ENCODE measurements at places on chromosomes 3 and 15.
A peak's percentile ranks its signal among the peaks of the same experiment; 100 is the strongest.

DNA sequence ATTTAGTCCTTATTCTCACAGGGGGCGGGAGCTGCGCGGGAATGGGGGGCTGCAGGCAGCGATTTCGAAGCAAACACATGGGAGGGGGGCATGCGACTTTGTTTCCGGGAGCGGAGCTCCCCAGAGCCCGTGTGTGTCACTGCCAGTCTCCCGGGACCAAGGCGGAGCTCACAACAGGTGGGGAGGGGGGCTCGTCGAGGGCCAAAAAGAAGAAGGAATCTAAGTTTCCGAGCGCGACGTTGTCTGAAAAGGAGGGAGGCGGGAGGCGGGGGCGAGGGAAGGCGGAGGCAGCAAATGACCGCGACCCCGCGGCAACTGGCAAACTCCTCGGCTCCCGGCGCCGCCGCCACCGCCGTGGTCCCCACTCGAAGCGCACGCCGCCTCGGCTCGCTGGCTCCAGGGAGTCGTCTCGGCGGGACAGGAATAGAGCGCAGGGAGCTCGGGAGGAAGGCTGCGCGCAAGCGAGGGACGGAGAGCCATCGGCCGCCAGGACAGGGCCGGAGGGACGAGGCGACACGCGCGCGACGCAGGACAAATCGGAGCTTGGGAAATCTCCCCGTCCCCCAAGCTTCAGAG is 1.4 kb downstream of the FOXP1 start:
- no peak for DNase-seq

DNA sequence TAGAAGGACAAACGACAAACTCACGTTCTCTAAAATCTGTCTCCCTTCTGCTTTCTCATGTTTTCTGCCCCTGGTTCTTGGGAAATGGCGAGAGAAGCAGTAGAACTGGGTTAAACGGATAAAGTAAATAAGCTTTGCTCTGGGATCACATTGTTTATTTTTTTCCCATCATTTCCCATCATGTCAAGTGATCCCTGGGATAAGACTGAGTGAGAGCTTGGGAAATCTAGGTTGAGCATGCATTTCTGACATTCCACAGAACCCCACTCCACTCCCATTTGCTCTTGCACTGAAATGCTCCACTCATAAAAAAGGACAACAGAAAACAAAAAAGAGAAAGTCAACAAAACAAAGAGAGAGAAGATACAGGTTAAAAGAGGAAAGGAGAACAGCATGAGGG is 69.1 kb downstream of the SEMA6D start:
- no peak for DNase-seq

DNA sequence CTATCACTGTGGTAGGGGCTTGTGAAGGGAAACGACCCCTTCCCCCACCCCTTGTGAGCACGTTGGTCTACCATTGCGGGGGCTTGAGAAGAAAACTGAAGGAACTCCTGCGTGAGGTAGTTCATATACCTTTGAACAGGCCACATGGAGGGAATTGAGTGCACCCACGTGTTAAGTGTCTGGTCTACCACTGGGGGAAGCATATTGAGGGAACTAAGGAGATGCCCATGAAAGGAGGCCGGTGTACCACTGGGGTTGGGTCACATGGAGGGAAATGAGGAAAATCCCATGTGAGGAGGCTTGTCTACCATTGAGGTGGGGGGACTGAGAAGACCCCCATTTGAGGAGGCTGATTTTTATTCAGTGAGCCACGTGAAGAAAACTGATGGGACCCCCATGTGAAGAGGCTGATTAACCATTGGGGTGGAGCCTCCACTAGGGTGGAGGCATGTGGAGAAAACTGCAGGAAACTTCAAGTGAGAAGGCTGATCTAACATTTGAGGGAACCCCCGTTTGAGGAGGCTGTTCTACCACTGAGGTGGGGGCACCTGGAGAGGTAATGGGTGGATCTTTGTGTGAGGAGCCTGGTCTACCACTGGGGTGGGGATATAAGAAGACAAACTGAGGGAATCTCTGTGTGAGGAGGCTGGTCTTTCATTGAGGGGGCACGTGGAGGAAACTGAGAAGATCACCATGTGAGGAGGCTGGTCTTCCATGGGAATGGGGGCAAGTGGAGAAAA is 163.2 kb downstream of the FBLN2 start:
- no peak for DNase-seq

GRCh38 chr15:78750566-78750965 is 60.7 kb downstream of the ADAMTS7 start:
- no peak for DNase-seq

DNA sequence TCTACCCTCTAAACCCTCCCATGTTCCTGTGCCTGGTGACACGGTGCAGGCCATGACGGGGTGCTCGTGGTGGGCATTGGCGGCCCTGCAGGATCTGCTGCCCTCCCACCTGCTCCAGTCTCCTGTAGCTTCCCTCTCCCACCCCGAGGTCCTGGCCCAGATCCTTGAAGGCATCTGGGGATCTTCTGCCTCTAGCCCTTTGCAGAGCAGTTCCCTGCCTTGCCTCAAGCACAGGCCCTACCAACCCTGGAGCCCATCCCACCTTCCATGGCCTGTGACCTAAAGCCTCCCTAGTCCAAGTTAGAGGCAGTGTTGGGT is 27.5 kb upstream of the SEC13 start:
- no peak for DNase-seq

DNA sequence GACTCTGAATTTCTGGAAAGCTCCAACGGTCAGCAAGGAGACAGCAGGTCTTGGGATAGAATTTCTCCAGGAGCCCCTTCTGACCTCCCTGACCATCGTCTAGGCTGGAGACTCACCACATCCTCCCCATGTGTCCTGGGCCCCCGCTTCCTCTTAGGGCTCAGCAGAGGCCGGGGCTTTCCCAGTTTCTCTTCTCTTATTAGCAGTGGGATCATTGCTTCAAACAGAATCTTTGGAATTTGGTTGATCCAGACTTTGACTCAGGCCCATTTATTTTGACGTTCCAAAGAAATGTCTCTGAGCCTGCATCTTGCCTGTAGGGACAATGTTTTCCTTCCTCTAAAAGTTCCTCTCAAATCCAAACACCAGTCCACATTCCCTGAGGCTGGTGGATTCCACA is 38.4 kb upstream of the SLC6A6 start:
- no peak for DNase-seq

DNA sequence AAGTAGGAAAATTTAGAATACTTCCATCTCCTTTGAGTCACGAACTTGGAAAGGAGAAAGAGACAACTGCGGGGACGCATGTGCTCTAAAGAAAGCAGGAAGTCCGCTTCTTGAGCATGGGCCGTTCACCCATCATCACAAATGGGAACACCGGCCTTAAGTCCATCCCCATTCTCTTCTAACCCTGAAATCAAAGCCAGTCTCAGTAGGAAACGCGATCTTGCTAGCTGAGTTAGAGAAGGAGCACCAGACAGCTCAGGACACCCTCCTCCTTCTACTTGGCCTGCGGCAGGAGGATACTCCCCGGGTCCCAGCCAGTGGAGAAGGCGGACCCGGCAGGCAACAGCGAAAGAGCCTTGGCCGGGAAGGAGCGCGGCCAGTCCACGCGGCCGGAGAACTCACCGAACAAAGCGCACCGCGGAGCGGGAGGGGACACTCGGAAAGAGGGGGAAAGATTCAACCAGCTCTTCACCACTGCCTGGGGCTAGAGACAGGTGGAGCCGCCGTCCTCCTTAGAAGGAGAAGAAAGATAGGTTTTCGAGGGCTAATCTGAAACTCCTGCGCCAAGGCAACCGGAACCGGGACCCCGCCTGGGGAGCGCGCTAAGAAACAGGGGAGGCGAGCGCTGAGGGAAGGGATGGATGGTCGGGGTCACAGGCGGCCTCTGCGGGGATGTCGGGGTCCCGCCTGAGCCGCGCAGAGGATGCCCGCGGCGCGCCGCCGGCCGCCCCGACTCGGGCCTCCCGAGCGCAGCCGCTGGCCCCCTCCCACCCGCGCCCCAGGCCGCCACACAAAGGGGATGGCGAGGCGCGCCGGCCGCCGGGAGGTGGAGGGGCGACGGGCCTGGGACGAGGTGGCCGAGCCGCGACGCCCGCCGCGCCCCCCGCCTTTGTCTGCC is 818 bp downstream of the SLC4A7 start:
- DNase-seq: peak; percentile 2

Measured in NCI-H1092 (cell line).